ENCODE measurements at places on chromosomes 1 and 21. TPM values are rescaled to one million over a fixed set of nuclear protein-coding genes. Genes with fewer than 3 reads are reported as not detected.
A peak's percentile ranks its signal among the peaks of the same experiment; 100 is the strongest.

The HES3 gene
- not detected for total RNA-seq

The TCEA3 gene
- 13.2 TPM for total RNA-seq

The RHOU gene
- 50.1 TPM for total RNA-seq

The KIF17 gene
- 3.5 TPM for total RNA-seq

The GPR137B gene
- 13.7 TPM for total RNA-seq

The KIRREL1 gene
- 47.2 TPM for total RNA-seq

The SAMSN1 gene
- total RNA-seq, result 20.0 TPM

The FCRL1 gene
- total RNA-seq, result not detected

The POLR3GL gene
- 28.6 TPM for total RNA-seq

The TNFSF18 gene
- total RNA-seq, result not detected

The SMG5 gene
- total RNA-seq, result 53.7 TPM

The EFNA4 gene
- 5.0 TPM for total RNA-seq

The CELA3B gene
- total RNA-seq, result not detected

The KCNA3 gene
- total RNA-seq, result 5.3 TPM

- DNase-seq, result no peak
These were observed 10.6 kb downstream of the URB1 start for GRCh38 chr21:32382108-32382644.

GRCh38 chr1:93722081-93723031 lies 40.7 kb upstream of the BCAR3 start:
- no peak for DNase-seq

DNA sequence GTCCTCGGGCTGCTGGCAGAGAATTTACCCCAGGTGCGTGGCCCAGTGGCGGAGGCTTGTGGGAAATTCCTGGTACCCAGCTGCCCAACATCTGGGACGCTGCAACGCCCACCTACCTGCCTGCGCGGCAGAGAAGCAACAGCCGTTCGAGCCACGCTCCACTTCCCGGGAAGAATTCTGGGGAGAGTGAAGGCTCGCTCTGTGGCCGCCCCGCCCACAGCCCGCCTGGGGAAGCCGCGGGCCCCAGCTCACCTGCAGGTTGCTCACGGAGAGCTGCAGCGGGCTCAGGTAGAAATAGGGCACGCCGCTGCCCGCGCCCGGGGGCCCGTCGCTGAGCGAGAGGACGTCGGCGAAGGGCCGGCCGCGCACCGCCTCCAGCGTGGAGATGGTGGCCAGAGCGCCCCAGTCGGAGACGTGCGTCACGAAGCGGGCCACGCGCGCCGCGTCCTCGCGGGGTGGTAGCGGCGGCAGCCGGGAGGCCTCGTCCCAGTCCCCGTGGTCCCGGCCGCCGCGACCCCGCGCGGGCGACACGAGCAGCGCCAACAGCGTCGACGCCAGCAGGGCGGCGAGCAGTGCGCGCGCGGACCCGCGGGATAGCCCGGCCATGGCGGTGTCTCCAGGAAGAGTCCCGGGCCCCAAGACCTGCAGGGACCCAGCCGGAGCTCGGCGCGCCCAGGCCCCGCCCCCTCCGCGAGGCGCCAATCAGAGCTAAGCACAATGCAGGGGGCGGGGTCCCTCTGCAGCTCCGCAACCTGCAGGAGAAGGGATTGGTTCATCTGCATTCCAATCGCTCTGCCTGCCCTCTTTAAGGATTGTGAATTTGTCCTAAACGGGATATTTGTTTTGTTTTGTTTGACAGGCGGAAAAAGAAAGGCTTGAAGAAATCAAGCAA lies at the start of gene CREG1:
TSS of gene CREG1 (minus strand) at position 627 of the 892 bp plus-strand sequence.
- DNase-seq, result peak; percentile 73

DNA sequence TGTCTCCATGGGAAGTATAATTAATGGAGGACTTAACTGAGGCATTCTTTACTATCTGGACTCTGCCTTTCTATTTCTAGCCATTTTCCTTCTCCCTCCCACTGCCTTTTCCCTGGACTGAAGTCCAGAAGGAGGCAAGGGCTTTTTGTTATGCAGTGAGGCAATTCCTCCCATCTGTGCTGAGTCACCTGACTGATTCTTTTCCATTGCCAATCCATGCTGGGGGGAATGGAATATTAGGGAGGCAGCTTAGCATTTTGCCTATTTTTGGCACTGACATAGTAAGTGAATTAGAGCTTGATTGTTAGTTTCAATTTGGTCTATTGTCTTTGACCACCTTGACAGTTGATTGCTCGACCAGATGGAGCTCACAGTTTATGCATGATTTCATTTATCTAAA lies 1000.6 kb upstream of the PRMT6 start:
- DNase-seq, result no peak

DNA sequence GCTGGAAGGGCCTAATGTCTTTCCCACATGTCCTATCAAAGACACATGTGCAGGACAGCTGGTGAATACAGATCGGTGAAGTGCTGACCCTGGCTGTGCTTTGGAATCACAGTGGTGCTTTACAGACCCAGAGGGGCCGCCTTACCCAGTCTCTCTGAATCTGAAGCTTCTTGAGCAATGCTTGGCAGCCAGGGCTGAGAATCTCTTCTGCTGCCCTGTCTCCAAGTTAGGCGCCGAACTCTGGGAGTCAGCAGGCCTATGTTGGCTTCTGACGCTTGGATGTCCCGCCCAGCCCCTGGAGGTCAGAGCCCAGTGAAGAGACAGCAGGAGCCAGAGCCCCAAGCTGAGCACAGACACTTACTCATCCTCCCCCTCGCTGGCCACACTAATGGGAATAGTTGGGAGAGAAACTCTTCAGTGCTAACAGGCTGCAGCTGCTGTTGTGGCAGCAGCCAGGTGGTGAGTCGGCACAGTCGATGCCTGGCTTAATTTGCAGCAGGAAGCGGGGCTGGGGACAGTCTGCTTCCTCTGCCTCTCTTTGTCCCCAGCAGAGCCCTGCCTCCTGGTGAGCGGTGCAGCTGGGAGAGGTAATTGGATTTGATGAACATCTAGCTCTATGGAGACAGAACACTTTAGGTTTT lies 68.1 kb downstream of the URB2 start:
- DNase-seq, result no peak

GRCh38 chr1:242411901-242412300 lies 112.6 kb downstream of the PLD5 start:
- DNase-seq, result no peak

DNA sequence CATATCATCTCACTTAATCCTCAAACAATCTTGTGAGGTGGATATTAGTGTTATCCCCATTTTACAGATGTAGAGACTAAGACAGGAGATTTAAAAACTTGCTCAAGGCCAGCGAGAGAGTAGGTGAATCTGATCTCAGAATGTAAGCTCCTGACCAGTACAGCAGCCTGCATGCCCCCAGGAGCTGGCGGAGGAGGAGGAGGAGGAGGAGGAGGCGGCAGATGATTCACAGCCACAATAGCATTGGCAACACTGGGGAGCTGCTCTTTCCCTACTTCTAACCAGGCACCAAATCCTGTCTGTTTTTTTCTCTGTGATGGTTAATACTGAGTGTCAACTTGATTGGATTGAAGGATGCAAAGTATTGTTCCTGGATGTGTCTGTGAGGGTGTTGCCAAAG lies 243.2 kb downstream of the ATG4C start:
- no peak for DNase-seq

DNA sequence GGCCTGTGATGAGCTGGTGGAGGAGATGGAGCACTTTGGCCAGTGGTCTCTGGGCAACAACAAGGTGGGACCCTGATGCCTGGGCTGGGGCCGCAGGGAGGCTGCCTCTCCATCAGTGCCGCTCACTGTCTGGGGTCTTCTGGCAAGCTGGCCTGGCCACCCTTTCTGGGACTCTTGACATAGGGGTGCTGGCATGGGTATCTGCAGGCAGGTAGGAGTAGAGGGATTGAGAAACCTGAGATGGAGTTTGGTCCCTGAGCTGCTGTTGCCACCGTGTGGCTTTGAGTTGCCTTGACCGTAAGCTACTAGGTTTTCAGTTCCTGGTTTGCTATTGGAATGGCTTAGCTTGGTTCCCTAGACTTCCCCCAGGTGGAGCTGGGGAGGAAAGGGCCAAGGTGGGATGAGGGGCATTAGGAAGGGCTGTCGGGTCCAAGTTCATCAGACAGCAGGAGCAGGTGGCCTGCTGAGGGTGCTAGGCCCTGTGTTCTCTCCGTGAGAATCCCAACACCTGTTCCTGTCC lies 13.2 kb upstream of the MFN2 start:
- no peak for DNase-seq

GRCh38 chr21:23374155-23374554 lies 2233.1 kb downstream of the MRPL39 start:
- DNase-seq, result no peak

DNA sequence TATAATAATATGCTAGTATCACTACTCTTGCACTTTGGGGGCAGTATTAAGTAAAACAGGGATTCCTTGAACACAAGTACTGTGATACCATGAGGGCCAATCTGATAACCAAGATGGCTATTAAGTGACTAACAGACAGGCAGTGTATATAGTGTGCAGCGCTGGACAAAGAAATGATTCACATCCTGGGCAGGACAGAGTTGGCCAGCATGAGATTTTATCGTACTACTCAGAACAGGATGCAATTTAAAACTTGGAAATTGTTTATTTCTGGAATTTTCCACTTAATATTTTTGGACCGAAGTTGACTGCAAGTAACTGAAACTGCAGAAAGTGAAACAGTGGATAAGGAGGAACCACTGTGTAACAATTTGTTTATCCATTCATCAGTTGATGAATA lies 74.6 kb downstream of the DNTTIP2 start:
- no peak for DNase-seq

- DNase-seq, result no peak
These were observed 418 bp downstream of the DDX20 start for GRCh38 chr1:111756124-111756513.

- DNase-seq, result no peak
These were observed 3.9 kb upstream of the AJAP1 start for GRCh38 chr1:4650481-4650880.

GRCh38 chr21:14982336-14982735 lies 82.5 kb downstream of the NRIP1 start:
- DNase-seq, result no peak

GRCh38 chr1:214414691-214415090 lies 133.7 kb downstream of the SMYD2 start:
- DNase-seq, result no peak

GRCh38 chr1:100882698-100883097 lies 11.9 kb downstream of the EXTL2 start:
- DNase-seq, result no peak

- DNase-seq, result no peak
These were observed 273.0 kb upstream of the DAB1 start for GRCh38 chr1:57696904-57697303.

DNA sequence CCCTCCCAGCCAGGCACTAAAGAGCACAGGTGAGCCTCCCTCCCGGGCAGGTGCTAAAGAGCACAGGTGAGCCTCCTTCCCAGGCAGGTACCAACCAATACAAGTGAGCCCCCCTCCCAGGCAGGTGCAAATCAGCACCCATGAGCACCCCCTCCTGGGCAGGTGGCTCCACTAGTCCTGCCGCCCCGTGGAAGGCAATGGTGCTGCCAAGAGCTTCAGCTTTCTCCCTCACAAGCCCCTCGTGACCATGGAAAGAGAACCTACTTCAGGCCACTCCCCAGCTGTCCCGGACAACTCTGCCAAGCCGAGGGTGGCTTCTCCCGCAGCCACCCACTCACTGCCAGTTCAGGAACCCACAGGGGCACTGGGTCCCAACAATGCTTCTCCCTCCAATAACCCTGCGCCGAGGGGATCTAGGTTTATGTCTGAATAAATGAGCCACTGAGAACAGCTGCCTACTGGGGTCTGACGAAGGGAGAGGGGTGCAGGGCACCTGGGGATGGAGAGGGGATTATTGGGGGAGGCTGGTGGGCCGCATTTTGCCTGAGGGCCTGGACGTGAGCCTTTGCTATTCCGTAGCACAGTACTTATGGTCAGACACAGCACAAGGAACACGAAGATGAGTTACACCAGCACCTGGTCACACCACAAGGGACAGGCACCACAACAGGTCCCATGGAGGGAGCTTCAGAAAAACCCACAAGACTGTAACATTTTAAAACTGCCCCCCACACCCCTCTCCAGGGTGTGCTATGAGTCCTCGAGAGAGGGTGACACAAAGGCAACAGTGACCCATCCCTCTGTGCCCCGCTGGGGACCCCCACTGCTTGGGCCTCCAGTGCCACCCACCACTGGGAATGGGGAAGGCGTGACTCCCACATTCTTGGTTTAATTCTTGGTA lies 46.3 kb downstream of the PRDM15 start:
- no peak for DNase-seq

GRCh38 chr1:172121081-172121717 lies 279.9 kb downstream of the DNM3 start:
- no peak for DNase-seq

DNA sequence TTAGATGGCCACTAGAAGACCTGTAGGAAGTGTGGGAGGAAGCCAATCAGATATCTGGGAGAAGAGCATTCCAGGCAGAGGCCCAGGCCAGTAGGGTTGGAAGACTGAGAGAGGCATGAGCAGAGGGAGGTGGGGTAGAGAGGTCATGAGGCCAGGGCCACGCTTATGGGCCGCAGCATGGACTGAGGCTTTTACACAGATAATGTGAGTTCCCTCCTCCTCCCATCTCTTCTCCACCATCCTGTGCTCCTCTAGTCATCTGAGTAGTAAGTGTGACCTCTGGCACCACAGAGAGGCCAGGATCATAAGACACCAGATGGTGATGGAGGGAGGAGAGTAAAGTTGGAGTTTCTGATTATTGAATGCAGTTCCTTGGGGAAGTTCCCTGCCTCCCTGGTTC lies 17.1 kb downstream of the TTC22 start:
- no peak for DNase-seq

DNA sequence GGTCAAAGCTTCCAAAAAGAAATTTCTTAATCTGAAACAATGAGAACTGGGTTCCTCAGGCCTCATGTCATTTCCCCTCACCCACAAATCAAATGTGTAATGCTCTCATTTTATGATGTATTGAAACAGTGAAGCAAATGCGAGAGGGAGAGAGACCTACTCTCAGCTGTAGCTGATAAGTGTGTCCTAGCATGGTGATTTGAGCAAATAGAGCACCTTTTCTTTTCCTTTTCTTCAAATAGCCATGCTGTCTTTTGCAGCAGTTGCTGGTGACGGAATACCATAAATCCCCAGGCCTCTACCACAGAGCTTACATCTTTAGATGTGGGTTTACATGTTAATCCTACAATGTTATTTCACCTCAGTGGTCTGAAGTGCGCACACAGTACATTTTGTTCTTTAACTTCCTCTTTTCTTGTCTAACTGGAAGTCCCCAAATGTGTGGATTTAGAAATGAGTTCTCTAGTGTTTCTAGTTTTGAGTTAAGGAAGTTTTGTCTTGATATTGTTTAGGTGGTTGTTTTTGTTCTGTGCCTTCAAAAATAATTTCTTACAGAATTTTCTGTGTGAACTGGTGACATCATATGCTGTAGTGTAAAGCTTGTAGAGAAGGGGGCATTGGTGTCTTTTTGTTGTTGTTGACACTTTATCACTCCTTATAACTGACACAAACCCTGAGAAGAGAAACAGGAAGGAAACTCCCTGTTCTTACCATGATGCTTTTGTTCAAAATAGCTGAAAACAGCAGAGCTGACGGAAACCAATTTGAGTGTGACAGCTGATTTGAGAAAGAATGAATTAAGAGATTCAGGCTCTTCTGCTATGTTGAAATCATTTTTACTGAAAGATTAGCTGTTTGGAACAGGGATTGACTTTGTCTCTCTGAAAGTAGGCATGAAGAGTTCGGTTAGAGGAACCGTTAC lies 12.2 kb downstream of the SMAP2 start:
- no peak for DNase-seq

- DNase-seq, result no peak
These were observed 14.2 kb upstream of the ECE1 start for GRCh38 chr1:21304488-21304887.

GRCh38 chr1:39671793-39672550 lies at the start of gene NT5C1A:
NT5C1A (minus strand) TSS chr1:39672107; CDS start chr1:39672038, 69 bp downstream.
- no peak for DNase-seq

- DNase-seq, result no peak
These were observed 39.1 kb upstream of the TTLL7 start for GRCh38 chr1:84037758-84038611.

GRCh38 chr21:35611708-35612132 lies 448.6 kb downstream of the SETD4 start:
- DNase-seq, result no peak
